ENCODE measurements at places on chromosomes 4 and X.

- no peaks in the 10 kb centered on the region for H3K36me3 ChIP-seq
- peak overlapping the region; percentile 98 for H3K27ac ChIP-seq
- H3K4me1 ChIP-seq, result peaks cover 46% of the 10 kb centered on the region
These were observed 3.6 kb downstream of the ARHGAP24 start for GRCh38 chr4:85478576-85478975.

GRCh38 chr4:113375964-113376666 is 326.7 kb downstream of the ANK2 start:
- no peak overlapping the region for H3K27ac ChIP-seq
- no peaks in the 10 kb centered on the region for H3K4me1 ChIP-seq
- DNase-seq, result no peak
- no peaks in the 10 kb centered on the region for H3K36me3 ChIP-seq
- H3K4me3 ChIP-seq, result no peak overlapping the region
- no peaks in the 10 kb centered on the region for H3K27me3 ChIP-seq

DNA sequence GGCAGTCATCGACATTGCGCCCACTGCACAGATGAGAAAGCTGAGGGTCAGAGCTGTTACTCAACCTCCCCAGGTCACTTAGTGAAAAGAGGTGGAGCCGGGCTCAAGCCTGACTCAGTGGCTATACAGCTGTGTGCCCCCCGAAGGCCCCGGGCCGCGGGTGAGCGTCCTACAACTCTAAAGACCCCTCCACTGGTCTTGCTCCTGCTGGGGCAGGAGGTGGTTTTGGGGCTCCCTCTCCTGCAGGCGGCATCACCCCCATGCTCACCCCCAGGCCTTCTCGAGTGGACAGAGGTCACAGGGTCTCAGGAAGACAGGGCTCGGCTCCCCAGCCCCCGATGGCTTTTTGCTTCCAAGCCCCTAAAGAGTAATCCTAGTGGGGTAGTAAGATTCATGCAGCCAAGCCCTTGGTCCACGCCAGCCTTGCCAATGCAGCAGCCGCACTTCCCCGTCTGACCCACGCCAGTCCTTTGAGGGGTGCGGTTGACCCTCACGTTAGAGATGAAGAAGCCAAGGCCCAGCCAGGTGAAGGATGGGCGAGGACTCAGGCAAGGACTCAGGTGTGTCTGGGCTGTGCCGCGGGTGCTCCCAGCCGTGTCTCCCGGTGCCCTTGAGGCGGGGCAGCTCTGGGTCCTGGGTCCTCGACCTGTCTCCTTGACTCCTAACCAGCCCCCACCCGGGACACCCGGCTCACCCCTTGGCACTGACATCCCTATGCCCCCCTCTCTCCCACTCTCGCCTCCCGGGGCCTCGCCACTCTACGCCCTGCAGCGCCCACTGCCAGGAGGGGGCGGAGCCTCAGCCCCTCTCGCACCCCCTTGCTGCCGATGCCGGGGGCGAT is 200.4 kb downstream of the AFAP1 start:
- H3K4me3 ChIP-seq, result no peak overlapping the region
- H3K27me3 ChIP-seq, result no peaks in the 10 kb centered on the region
- no peaks in the 10 kb centered on the region for H3K36me3 ChIP-seq

DNA sequence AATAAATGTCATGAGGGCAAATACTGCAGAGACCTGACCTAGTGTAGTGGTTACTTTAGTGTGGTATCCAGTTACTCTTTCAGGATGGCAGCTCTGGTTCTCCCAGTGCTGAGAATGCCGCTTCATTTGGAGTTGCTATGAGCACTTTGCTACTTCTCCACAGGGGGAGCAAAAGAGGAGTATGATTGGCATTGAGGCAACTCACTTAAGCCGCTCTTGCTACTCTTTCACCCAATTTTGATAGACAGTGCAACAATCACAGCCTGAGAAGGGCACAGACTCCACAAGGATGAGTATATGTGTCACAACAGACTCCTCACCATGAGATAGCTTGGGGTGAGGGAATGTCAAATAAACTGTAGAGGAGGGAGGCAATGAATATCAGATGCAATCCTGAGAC is 81.2 kb downstream of the NPY1R start:
- no peaks in the 10 kb centered on the region for H3K27me3 ChIP-seq
- no peaks in the 10 kb centered on the region for H3K4me1 ChIP-seq
- no peak overlapping the region for H3K27ac ChIP-seq

DNA sequence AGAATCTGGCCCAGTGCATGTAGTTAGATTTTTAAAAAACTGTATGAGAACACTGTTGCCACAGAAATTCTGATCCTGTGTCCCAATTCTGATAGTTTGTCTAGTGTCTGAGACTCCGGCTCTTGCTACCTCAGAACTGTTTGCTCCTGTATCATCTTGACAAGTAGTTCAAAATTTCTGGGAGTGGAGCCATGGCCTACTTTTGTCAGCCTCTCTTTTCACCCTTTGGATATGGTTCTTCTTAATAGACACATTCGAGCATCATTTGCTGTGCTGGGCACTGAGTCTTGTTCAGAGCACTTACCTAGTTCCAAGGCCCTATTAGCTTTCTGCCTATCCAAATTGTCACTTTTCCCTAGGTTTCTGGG is 46.9 kb downstream of the ATP10D start:
- no peaks in the 10 kb centered on the region for H3K36me3 ChIP-seq
- H3K4me1 ChIP-seq, result no peaks in the 10 kb centered on the region
- H3K27me3 ChIP-seq, result no peaks in the 10 kb centered on the region
- no peak overlapping the region for H3K4me3 ChIP-seq
- DNase-seq, result no peak

DNA sequence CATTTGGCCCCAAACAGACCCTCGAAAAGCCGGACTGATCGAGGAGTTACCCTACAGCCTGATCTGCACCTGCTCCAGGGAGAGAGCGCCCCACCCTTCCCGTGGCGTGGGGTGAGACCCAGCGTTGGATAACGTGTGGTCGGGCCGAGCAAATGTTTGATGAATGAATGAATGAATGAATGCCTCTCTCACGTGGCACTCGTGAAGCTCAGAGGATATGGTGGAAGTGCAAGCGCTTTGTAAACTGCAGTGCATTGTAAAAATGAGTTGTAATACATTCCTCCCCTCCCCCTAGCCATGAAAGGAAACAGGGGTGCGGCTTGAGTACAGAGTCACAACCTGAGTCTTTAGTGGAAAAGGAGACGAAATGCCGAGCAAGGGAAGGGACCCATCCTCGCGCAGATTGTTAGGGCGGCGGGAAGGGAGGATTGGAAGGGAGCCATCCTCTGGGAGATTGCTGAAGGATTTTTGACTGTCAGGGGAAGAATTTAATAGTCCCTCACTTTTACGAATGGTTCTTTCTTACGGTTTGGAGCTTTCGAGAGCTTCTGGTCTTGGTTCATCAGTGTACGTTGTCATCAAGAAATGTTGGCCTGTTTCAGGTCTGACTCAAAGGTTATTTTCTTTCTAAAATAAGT is 772 bp upstream of the FBXW7 start:
- peak overlapping the region; percentile 87 for H3K27ac ChIP-seq
- peak overlapping the region; percentile 85 for H3K4me3 ChIP-seq
- peaks cover 9% of the 10 kb centered on the region for H3K4me1 ChIP-seq
- DNase-seq, result no peak

DNA sequence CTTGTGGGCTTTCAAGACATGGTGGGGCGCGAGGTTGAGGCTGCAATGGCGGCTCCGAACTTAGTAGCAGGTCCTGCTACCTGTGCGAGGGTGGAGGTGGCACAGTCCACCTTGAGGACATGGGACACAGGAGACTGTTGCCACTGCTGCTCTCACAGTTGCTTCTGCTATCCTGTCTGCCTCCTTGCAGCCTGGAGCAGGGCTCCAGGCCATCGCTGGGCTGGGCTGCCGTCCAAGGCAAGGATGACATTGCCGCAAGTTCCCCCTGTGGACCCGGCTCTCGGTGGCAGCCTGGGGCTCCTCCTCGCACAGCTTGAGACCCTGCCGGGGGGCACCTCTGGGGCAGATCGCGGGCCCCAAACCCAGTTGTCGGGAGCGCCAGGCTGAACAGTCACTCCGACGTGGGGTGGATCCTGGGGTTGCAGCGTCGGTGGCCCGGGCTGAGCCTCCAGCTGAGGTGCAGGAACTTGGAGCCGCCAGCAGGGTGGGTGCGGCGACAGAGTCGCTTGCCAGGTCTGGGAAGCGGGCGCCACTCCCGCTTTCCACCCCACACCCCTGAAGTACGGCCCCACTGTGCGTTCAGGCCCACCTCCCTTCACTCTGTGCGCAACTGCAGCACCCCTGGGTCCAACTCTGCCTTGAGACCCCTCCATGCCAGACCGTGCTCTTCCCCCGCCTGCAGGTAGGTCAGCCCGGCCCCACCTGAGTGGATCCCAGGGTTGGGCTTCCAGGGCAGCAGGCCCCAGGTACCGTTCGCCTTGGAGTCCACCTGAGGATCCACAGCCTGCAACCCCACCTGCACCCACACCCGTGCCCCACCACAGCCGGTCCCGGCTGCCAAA is 192.7 kb upstream of the NUDT6 start:
- DNase-seq, result no peak
- H3K4me1 ChIP-seq, result peaks cover 15% of the 10 kb centered on the region
- H3K4me3 ChIP-seq, result no peak overlapping the region
- H3K27me3 ChIP-seq, result no peaks in the 10 kb centered on the region

DNA sequence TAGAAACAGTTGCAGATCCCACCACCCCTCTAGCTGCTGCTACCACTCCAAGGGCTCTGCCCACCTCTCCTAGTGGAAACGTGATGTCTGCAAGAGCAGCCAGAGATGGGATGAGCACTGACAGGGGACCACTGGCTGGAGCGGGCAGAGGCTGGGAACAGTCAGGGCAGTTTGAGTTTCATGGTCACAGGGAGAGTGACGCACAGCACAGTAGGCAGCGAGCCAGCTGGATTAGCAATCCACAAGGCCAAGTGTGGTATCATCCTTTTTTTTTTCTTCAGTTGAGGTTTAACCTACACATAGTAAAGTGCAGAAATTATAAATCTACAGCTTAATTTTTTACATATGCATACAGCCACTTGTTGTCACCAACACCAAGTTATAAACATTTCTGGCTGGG is 6.4 kb upstream of the SCML2 start:
- DNase-seq, result no peak
- H3K27ac ChIP-seq, result no peak overlapping the region
- no peaks in the 10 kb centered on the region for H3K36me3 ChIP-seq
- H3K27me3 ChIP-seq, result no peaks in the 10 kb centered on the region
- no peak overlapping the region for H3K4me3 ChIP-seq

DNA sequence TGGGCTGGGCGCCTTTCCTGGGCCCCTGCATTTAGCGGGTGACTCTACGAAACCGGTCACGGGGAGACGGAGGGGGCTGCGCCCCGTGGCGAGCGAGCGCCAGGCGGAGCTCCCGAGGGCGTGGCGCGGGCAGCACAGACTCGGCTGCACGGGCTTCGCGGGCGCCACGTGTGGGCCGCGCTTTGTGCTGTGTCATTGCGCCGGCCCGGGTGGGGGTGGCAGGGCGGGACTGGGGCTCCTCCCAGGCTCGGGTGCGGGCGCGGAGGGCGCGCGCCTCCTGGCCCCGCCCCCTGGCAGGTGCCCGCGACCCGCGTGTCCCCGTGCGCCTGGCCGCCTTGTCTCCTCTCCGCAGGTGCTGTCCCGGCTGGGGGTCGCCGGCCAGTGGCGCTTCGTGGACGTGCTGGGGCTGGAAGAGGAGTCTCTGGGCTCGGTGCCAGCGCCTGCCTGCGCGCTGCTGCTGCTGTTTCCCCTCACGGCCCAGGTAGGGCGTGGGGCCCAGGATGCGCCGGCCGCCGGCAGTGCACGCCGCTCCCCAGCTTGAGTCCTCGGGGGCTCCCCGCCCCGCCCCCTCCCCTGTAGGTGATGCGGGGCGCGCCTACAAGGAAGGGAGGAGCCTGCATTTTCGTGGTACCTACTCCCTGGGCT is 651 bp downstream of the UCHL1 start:
- peak overlapping the region; percentile 39 for H3K4me3 ChIP-seq
- no peaks in the 10 kb centered on the region for H3K4me1 ChIP-seq
- no peak overlapping the region for H3K27ac ChIP-seq
- H3K36me3 ChIP-seq, result no peaks in the 10 kb centered on the region
- no peak for DNase-seq
- H3K27me3 ChIP-seq, result peaks cover 2% of the 10 kb centered on the region

GRCh38 chr4:10085386-10085785 is 31.2 kb downstream of the WDR1 start:
- peaks cover 7% of the 10 kb centered on the region for H3K36me3 ChIP-seq
- DNase-seq, result no peak
- no peaks in the 10 kb centered on the region for H3K4me1 ChIP-seq

DNA sequence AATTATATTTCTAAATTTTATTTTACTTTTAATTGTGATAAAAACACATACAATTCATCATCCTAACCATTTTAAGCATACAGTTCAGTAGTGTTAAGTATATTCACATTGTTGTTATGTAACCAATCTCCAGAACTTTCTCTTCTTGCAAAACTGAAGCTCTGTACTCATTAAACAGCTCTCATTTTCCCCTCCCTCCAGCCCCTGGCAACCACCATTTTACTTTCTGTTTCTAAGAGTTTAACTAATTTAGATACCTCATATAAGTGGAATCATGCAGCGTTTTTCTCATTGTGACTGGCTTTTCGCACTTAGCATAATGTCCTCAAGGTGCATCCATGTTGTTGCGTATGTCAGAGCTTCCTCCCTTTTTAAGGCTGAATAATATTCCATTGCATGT is 46.7 kb upstream of the NDP start:
- no peaks in the 10 kb centered on the region for H3K27me3 ChIP-seq
- H3K27ac ChIP-seq, result no peak overlapping the region
- H3K4me1 ChIP-seq, result no peaks in the 10 kb centered on the region
- H3K4me3 ChIP-seq, result no peak overlapping the region
- DNase-seq, result no peak

GRCh38 chr4:36042122-36042970 is 202.0 kb downstream of the ARAP2 start:
- no peak overlapping the region for H3K4me3 ChIP-seq
- no peak overlapping the region for H3K27ac ChIP-seq

- no peaks in the 10 kb centered on the region for H3K27me3 ChIP-seq
- no peaks in the 10 kb centered on the region for H3K36me3 ChIP-seq
- H3K27ac ChIP-seq, result no peak overlapping the region
- no peak overlapping the region for H3K4me3 ChIP-seq
- H3K4me1 ChIP-seq, result peaks cover 4% of the 10 kb centered on the region
These were observed 84.1 kb downstream of the TMEM164 start for GRCh38 chrX:110086916-110087484.

GRCh38 chrX:7170898-7171297 is 22.9 kb upstream of the PUDP start:
- no peaks in the 10 kb centered on the region for H3K36me3 ChIP-seq
- no peak for DNase-seq
- no peaks in the 10 kb centered on the region for H3K27me3 ChIP-seq
- no peak overlapping the region for H3K27ac ChIP-seq
- no peak overlapping the region for H3K4me3 ChIP-seq
- H3K4me1 ChIP-seq, result no peaks in the 10 kb centered on the region

- no peak overlapping the region for H3K4me3 ChIP-seq
- H3K36me3 ChIP-seq, result no peaks in the 10 kb centered on the region
- DNase-seq, result no peak
- no peaks in the 10 kb centered on the region for H3K4me1 ChIP-seq
These were observed 59.4 kb upstream of the GK2 start for GRCh38 chr4:79467246-79467932.

DNA sequence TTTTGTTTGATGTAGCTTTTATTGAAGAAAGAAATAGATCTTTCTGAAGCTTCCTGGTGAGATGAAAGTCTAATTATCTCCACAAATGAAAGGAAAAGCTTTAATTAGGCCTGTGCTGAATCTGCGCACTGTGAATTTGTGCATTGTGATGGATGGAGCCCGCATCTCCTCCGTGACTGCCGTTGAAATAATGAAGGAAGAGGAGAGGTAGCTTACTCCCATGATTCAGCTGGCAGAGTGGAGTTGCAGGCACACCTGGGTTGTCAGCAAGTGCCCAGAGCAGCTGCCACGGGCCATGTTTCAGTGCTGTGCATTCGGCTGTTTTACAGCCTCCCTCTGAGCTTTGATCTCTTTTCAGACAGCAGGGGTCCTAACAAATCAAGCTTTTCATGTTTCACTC is 735.3 kb upstream of the TENM3 start:
- no peak overlapping the region for H3K27ac ChIP-seq
- no peak overlapping the region for H3K4me3 ChIP-seq
- DNase-seq, result no peak
- no peaks in the 10 kb centered on the region for H3K4me1 ChIP-seq
- no peaks in the 10 kb centered on the region for H3K27me3 ChIP-seq
